Neural progenitor cell (in vitro differentiated cells): ENCODE measurements at places on chromosomes 7 and 10. TPM values are rescaled to one million over a fixed set of nuclear protein-coding genes. Genes with fewer than 3 reads are reported as not detected.

DNA sequence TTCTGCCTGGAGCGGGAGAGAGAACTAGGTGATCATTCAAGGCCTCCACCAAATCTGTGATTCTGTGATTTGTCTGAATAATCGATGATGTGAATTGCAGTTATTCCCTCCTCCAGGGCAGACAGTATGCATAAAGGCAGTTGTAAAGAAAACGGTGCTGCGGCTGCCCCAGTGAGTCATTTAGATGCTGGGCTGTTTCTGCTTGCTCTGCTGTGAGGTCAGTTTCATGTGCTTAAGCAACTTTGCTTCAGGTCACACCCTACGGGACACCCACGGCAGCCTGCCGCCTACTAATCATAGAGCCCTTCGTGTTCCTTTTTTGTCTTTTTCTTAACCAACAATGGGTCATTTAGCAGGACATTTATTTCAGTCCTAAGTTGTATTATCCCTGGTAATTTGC lies 158.1 kb upstream of the PITRM1 start:
- no peak for DNase-seq

- no peak for DNase-seq
Measured at GRCh38 chr10:123936426-123936825, 44.8 kb upstream of the CPXM2 start.

GRCh38 chr10:61486738-61487396 lies 33.7 kb upstream of the TMEM26 start:
- no peak for DNase-seq

GRCh38 chr10:66799474-66799873 lies 126.4 kb upstream of the LRRTM3 start:
- no peak for DNase-seq

VGF gene
- 0.65 and 1.6 TPM in 2 replicates for total RNA-seq

PGAM1 gene
- 887 and 1,352 TPM in 2 replicates for total RNA-seq

NCF1 gene
- not detected in 2 replicates for total RNA-seq
